ENCODE measurements at places on chromosomes 12 and 14.

DNA sequence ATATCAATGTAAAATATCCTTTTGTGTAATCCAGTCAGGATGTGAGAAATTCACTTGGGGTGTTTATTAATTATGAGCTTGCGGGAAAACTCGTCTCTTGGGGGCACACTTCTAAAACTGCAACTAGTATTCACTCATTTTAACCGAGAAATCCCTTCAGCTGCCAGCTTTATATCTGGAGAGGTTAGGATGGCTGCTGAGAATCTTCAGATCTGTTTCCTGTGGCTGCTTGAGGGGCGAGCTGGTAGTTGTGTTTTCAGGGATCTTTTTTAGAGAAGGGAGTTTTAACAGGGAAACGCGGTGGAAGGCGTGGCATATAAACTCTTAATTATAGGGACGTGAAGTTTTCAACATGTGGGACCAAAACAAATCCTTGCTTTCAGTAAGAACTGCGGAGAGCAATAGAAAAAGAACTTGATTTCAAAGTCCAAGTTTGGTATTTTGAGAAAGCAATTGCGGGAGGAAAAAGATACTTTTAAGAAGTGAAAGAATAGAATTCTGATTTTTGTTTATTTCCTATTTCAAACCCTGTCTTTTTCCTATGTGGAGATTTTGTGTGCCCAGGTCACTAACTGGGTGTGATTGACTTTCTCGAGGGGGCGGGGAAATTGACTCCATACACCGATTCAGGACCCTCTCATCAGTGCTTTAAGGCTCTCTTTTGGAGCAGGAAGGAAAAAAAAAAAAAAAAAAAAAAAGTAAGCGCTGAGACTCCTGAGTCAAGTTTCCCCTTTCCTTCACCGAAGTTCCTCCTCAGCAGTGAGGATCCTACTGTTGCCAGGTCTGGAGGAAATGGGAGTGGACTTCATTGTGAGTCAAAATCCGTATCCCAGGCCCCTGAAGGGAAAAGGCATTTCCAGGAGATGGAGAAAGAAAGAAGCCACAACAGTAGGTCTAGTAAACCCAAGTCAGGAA is 1.1 kb downstream of the PPFIBP1 start:
- DNase-seq = no peak

- peak; percentile 51 for DNase-seq
Observed at GRCh38 chr12:27221625-27222387, 22.3 kb upstream of the STK38L start.

DNA sequence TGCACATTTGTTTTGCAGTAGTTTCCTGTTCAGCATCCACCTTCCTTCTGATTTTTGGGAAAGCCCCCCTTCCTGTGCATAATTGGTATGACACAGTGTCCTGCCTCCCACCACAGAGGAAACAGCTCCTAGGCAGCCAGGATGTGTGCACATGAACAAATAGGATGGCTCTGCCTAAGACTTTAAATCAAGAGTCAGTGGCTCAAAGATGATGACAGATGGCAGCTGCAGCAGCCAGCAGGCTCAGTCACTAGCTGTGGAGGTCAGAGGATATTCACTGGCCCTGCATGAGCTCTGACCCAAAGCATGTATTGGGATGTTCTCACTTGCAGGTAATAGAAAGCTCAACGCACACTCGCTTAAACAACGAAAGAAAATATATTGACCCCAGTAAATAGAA is 90.3 kb downstream of the KCNK10 start:
- no peak for DNase-seq

- peak; percentile 33 for DNase-seq
Observed at GRCh38 chr14:22824711-22825359, 4.9 kb upstream of the MRPL52 start.

DNA sequence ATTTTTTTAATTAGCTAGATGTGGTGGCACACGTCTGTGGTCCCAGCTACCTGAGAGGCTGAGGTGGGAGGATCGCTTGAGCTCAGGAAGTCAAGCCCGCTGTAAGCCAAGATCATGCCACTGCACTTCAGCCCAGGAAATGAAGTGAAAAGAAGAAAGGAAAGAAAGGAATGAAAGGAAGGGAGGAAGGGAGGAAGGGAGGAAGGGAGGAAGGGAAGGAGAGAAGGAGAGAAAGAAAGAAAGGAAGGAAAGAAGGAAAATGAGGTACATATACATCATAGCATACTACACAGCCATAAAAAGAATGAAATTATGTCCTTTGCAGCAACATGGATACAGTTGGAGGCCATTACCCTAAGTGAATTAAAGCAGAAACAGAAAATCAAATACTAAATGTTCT is 12.2 kb downstream of the DNAI7 start:
- no peak for DNase-seq

DNA sequence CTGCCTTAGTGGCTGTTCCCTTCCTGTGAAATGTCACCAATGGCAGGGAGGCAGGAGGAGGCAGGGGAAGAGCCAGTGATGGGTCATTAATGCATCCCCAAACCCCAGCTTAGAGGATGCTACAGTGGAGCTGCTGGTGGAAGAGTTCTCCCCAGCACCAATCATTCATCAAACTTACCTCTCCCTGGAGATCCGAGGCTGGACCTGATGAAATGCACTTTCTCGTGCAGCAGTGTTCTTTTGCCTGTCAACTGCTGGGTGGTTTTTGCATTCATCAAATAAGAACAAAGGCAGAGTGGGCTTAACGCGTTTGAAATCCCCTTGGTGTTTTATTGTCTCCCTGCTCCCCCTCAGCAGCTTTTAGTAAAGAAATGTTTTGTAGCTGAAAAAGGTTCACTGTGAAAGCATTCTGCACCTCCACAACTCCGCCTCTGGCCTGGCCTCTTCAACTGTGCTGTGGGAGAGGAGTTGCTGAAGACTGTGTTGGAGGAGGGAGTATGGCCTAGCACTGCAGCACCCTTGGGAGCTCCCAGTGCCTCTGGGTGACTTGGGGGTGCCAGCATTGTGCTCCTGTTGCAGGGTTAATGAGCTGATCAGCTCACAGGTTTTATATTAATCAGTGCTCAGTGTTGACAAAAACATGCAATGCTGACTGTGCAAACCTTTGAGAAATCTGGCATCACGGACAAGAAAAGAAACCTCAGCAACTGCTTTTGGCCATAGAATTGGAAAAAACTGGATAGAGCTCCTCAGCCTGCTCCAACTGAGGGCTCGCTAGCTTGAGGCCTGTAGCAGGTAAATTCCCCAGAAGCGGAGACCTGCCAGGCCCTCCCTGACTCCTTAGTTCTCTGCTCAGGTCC is 14.4 kb downstream of the TSPAN9 start:
- no peak for DNase-seq

- DNase-seq = no peak
Observed at GRCh38 chr14:47269756-47270492, 405.5 kb downstream of the MDGA2 start.

- DNase-seq = no peak
Observed at GRCh38 chr12:83954956-83955601, 957.5 kb downstream of the SLC6A15 start.

DNA sequence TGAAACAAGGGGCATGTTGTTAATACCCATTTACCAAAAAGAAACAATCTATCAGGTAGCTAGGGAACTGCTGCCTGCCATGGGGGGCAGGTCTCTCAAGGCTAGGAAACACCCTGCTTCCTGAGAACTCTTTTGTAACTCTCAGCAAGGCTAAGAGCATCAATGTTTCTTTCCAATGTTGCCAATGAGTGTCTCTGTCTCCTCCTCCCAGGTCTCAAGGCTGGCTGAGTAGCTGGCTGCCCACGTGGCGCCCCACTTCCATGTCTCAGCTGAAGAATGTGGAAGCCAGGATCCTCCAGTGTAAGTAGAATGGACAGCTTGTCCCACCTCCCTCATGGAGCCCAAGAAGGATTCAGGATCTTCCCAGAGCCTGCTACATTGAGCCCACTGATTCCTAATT is 3.4 kb downstream of the ABHD4 start:
- DNase-seq = no peak

DNA sequence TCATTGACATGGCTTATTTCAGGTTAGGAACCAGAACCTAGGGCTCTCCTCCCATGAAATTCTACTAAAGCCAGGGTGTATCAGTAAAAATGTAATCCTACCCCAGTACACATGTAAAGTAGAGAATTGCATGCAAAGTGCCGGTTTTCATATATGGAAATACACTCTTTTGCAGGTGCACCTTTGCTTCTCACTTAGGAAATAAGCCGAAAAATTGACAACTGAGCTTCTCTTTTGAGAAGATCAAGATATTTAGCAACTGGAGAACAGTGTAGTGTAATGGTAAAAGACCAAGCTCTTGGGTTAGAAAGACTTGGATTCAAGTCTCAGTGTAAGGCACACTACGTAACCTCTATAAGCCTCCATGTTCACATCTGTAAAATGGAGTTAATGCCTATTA is 82.4 kb downstream of the SLC38A6 start:
- no peak for DNase-seq

- DNase-seq = peak; percentile 26
Observed at GRCh38 chr12:39402922-39403321, 40.0 kb downstream of the KIF21A start.

DNA sequence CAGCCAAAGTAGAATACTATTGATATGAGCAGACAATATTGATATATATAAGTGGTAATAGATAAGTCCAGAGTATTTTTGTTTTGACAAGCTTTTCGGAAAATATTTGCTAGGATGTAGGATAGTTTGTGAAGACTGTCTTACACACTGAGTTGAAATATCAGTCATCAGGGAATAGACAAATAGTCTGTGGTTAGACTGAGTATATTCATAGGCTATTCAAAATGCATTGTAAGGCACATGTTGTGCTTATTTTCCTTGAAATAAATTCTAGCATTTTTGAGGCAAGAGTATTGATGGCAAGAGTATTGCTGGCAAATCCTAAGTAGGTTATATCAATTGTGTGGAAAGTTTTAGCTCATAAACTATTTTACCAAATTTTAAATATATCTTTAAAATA is 201.1 kb downstream of the LRIG3 start:
- no peak for DNase-seq

- DNase-seq = no peak
Observed at GRCh38 chr12:87020071-87020470, 763.9 kb upstream of the MGAT4C start.

All from GM13977 (cell line).